ENCODE measurements at places on chromosomes 3 and 15. TPM values are rescaled to one million over a fixed set of nuclear protein-coding genes. Genes with fewer than 3 reads are reported as not detected.
A peak's percentile ranks its signal among the peaks of the same experiment; 100 is the strongest.

DNA sequence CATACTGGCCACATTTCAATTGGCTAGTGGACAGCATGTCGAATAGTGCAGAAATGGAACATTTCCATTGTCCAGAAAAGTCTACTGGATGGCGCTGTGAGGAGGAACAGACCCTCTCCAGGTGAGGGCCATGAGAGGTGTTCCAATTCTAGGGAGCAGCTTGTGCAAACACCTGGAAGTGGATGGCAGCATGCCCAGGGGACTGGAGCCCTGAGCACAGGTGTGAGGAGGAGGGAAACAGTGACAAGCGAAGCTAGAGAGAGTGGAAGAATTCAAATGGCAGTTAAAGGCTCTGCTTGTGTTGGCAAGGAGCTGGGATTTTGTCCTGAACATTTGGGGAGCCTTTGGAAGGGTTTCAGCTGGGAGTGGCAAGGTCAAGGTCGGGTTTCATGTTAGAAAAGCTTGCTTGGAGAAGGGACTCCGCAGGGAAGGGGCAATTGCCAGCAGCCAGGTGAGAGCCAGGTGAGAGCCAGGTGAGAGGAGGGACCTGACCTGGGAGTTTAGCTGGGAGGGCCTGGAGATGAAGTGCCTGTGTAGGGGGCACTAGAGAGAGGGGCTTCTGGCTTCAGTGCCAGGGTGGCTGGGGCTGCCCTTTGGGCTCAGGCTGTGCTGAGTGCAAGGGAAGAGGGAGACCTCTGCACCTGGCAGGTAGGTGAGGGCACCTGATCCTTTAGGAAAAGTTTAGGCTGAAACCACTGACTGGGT, 93.8 kb downstream of the LINGO1 start:
- no peaks in the 10 kb centered on the region for H3K36me3 ChIP-seq
- H3K27me3 ChIP-seq = peaks cover 4% of the 10 kb centered on the region
- no peak for DNase-seq
- peaks cover 3% of the 10 kb centered on the region for H3K4me1 ChIP-seq
- no peak overlapping the region for H3K27ac ChIP-seq

DNA sequence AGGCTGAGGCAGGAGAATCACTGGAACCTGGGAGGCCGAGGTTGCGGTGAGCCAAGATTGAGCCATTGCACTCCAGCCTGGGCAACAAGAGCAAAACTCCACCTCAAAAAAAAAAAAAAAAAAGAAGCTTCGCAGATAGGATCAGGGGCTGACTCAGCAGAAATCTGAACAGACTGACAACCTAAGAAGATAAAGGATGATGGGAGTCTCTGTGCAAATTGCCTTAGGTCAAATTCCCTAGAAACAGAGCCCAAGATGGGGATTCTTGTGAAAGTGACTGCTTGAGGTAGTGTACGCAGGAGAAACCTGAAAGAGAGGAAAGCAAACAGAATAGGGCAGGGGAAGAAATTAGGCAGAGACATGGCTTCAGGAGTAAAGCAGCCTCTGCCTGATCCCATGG, 160.8 kb upstream of the LRIG1 start:
- H3K4me3 ChIP-seq = no peak overlapping the region
- no peaks in the 10 kb centered on the region for H3K36me3 ChIP-seq
- H3K4me1 ChIP-seq = no peaks in the 10 kb centered on the region
- no peak for DNase-seq
- H3K27ac ChIP-seq = no peak overlapping the region

Gene RTP1
- not detected for total RNA-seq

Gene SI
- not detected for total RNA-seq

- no peak overlapping the region for H3K27ac ChIP-seq
- no peak for DNase-seq
- H3K36me3 ChIP-seq = peaks cover 3% of the 10 kb centered on the region
- H3K4me3 ChIP-seq = peak overlapping the region; percentile 29
Observed at GRCh38 chr15:33125894-33126537, 68.5 kb downstream of the FMN1 start.

Gene FANCD2OS
- not detected for total RNA-seq

GRCh38 chr15:85002517-85002916, 20.9 kb downstream of the PDE8A start:
- no peak overlapping the region for H3K4me3 ChIP-seq
- peaks cover 9% of the 10 kb centered on the region for H3K36me3 ChIP-seq
- no peaks in the 10 kb centered on the region for H3K27me3 ChIP-seq

GRCh38 chr15:44038755-44039191, 156.3 kb downstream of the FRMD5 start:
- H3K4me3 ChIP-seq = no peak overlapping the region
- peaks cover 6% of the 10 kb centered on the region for H3K4me1 ChIP-seq
- DNase-seq = no peak
- H3K36me3 ChIP-seq = peaks cover 4% of the 10 kb centered on the region

GRCh38 chr3:10248984-10249748, 907 bp downstream of the TATDN2 start:
- H3K27ac ChIP-seq = peak overlapping the region; percentile 93
- no peaks in the 10 kb centered on the region for H3K27me3 ChIP-seq
- H3K4me3 ChIP-seq = peak overlapping the region; percentile 91

GRCh38 chr3:6035626-6036025, 825.3 kb upstream of the GRM7 start:
- no peaks in the 10 kb centered on the region for H3K4me1 ChIP-seq
- H3K27ac ChIP-seq = no peak overlapping the region
- no peaks in the 10 kb centered on the region for H3K27me3 ChIP-seq
- no peaks in the 10 kb centered on the region for H3K36me3 ChIP-seq
- no peak for DNase-seq
- no peak overlapping the region for H3K4me3 ChIP-seq

DNA sequence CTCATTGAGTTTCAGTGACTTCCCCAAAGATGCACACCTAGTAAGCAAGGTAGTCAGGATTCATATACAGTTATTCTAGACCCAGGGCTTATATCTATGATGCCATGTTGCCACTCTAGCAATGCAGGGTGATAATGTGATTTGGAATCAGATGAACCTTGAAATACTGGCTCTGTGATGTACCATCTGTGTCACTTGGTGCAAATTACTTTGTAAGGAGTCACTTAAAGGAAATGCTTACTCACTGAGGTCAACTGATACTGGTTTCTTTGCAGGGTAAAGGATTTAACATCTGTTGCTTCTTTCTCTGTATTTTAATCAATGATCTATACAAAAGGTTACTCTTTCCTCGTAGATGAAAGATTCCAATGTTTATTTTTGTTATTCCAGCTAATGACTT, 10.8 kb downstream of the ASB14 start:
- H3K36me3 ChIP-seq = peaks cover 7% of the 10 kb centered on the region
- no peak for DNase-seq
- no peak overlapping the region for H3K27ac ChIP-seq
- H3K27me3 ChIP-seq = no peaks in the 10 kb centered on the region
- no peak overlapping the region for H3K4me3 ChIP-seq

DNA sequence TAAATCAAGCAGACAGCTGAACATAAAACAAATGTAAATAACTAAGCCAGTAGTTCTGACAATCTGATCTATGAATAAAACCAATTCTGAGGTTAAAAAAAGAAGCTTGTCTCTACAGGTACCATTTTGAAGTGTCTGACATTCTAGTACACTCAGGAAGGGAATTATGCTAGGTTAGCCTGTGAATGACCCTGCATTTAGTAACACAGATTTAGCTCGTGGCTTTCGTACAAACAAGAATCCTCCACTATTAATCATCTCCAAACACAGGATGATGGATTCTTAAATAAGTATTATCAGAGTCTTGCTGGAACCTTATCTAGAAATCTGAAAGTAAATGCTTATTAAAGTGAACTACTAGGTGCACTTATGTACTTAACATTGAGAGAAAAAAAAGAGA, 1120.1 kb downstream of the ROBO1 start:
- H3K36me3 ChIP-seq = no peaks in the 10 kb centered on the region
- DNase-seq = no peak
- H3K4me3 ChIP-seq = no peak overlapping the region
- no peaks in the 10 kb centered on the region for H3K4me1 ChIP-seq
- no peak overlapping the region for H3K27ac ChIP-seq

Gene GOLGA6A
- total RNA-seq = not detected

Measured in activated naive CD8-positive, alpha-beta T cell treated with anti-CD3 and anti-CD28 coated beads for 36 hours (primary cell).